Colonic mucosa (tissue), 4 donors: ENCODE measurements at places on chromosomes 4 and X. TPM values are rescaled to one million over a fixed set of nuclear protein-coding genes. Genes with fewer than 3 reads are reported as not detected.

- no peak for DNase-seq
Observed at GRCh38 chrX:155841232-155841631, 39.9 kb upstream of the VAMP7 start.

- no peak for DNase-seq
Observed at GRCh38 chr4:76195326-76195725, 18.3 kb downstream of the SCARB2 start.

GRCh38 chr4:69831646-69832325 lies 28.2 kb downstream of the SULT1E1 start:
- DNase-seq: peak; percentile 43

The GPC4 gene
- total RNA-seq: 20.9 TPM
